ENCODE measurements at places on chromosomes 7 and 10. TPM values are rescaled to one million over a fixed set of nuclear protein-coding genes. Genes with fewer than 3 reads are reported as not detected.

The LIPF gene
- not detected for total RNA-seq

DNA sequence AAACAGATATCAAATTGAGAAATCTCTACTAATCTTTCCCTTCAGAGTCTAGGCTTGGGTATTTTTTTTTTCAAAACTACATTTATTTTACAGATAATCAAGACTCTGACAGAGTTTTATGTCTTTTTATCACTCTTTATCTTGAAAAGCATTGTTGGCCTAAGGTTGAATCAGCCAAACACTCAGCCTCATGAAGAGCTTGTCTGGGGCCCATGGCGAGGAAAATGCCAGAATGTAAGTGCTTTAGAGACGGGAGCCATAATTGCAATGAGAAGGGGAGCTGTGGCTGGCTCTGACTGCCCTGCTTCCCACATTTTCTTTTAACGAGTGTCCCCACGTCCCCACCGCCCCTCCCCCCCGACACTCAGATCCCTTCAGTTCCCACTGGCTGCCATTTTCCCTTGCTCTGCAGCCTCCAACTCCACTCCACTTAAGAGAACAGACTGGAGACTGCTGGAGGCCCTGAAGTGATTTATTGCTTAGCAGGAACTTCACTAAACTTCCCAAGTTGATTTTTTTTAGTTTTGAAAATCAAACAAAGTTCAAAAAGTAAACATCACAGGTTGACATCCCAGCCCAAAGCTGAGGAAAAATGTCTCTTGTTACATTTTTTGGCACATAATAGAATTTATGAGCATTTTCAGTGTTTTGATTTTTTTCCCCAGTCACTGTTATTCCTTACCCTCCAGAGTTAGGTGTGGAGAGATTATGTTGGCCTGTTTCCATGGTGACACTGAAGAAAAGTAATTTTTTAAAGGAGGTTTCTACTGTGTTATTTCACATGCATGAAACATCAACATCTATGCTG, 637.5 kb upstream of the GALNT17 start:
- no peak for DNase-seq

The AQP1 gene
- 1.1 TPM for total RNA-seq

The HABP2 gene
- 0.09 TPM for total RNA-seq

GRCh38 chr7:98753989-98754479, 115.8 kb downstream of the TMEM130 start:
- DNase-seq = peak; percentile 36

- peak; percentile 87 for DNase-seq
These were observed 83.8 kb downstream of the BMS1 start for GRCh38 chr10:42866115-42866995.

DNA sequence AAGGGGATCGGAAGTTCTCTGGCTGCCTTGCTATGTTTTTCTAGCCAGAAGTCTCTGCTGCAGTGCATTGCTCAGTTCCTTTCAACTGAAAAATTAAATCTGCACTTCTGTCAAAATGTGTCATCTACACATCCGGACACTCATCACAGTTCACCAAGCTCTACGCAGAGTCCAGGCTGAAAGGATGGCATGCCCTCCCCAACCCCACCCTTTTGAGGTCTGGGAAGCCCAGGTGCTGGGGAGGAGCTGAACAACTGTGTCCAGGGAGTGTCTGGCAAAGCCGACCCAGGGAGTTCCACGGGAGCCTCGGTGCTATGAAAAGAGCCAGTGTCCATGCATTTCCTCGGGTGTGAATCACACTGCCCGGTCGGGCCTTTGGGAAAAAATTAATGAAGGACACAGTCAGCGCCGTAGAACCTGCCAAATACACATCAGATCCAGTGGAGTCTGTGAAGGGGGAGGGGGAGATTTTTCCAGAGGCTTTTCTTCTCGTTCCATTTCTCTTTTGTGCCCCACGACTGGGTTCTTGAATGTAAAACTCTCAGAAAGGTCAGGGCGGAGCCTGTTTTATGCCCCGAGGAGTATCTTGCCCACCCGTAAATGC, 757 bp upstream of the PALS2 start:
- no peak for DNase-seq

GRCh38 chr10:100282907-100283306, 3.6 kb downstream of the BLOC1S2 start:
- DNase-seq = no peak

The CLDN15 gene
- 6.5 TPM for total RNA-seq

The IRF5 gene
- total RNA-seq = 0.71 TPM

DNA sequence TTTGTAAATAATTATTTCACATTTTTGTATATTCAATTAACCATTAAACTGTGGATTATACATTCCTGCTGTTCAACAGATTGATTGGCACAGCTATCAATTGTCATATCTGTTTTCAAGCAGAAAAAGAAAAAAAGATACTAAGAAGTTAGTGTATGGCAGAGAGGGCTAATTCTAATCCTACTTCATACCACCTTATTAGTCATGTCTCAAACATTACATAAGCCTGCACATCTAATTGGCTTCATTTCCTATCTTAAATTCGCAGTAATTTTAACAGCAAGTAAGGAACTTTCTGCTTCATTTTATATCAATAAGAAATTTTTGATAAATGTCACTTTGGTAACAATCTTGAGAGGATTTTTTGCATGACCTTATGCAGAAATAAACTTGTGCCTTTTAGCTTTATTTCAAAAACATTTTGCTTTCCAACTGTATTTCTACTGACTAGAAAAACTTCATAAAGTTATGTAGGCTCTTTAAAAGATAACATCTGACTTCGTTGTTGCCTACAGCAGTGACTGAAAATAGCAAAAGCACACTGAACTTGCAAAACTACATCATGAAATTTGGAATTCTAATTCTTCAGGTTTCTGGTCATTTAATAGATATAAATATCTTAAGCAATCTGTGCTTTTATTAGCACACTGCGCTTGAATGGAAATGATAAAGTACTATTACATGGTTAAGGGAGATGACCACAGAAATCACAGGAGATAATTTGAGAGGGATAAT, 111.5 kb downstream of the SEMA3C start:
- no peak for DNase-seq

The CHCHD1 gene
- 47.9 TPM for total RNA-seq

DNA sequence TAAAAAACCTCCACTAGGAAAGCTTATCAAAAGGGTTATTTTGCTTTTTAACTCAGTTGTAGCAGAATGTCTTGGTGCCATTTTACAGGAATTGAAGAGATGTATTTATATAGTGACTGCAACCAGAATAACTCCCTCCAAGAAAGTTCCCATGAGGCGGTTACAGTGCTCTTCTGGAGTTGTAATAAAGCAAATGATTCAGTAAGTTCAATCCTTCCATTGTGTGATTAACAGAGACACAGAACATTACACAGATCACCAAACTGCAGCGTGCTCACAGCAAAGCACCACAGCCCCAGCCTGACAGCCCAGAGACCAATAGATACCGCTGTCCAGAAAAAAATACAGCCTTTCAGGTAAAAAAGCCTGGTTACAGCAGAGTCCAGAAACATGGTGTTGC, 21.9 kb upstream of the CABCOCO1 start:
- no peak for DNase-seq

DNA sequence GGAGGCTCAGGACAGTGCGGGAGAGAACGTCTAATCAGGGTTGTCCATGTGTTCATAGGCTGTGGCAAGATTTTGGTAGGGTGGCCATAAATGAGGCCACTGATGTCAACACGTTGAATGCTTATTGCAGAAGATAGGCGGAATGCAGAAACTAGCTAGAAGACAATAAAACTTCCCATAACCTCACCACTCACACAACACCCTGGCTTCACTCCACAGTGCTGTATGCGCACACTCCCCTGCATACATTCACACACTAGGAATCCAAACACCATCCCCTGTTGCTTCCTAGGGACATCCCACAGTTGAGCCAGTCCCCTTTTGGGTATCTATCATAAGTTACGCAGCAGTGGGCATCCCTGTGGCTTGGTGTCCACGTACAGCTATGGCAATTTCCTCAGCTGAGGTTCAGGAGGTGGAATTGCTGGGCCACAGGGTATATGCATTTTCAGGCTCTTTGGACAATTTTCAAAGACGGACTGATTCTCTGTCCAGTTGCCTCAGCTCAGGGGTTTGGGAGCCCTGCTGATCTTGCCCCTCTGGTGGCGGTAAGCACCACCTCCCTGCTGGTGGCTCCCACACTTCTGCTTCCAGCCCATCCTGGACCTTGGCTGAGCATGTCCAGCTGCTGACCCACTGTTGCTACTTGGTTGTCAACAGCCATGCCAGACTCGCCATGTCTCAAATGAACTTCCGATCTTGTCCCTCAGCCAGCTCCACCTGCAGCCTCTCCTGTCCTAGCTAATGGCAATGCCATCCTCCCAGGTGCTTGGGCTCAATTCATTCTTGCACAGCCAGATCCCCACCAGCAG, 36.4 kb downstream of the CDH23 start:
- DNase-seq = no peak

The MALRD1 gene
- total RNA-seq = 0.50 TPM

DNA sequence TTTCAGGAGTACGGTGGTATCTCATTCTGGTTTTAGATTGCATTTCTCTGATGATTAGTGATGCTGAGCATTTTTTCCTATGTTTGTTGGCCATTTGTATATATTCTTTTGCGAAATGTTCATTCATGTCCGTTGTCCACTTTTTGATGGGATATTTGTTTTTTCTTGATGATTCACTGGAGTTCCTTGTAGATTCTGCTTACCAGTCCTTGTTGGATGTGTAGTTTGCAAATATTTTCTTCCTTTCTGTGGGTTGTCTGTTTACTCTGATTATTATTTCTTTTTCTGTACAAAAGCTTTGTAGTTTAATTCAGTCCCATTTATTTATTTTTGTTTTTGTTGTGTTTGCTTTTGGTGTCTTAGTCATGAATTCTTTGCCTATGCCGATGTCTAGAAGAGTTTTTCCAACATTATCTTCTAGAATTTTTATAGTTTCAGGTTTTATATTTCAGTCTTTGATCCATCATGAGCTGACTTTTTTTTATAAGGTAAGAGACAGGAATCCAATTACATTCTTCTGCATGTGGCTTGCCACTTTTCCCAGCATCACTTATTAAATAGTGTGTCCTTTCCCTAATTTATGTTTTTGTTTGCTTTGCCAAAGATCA, 320.5 kb downstream of the MAGI2 start:
- no peak for DNase-seq

DNA sequence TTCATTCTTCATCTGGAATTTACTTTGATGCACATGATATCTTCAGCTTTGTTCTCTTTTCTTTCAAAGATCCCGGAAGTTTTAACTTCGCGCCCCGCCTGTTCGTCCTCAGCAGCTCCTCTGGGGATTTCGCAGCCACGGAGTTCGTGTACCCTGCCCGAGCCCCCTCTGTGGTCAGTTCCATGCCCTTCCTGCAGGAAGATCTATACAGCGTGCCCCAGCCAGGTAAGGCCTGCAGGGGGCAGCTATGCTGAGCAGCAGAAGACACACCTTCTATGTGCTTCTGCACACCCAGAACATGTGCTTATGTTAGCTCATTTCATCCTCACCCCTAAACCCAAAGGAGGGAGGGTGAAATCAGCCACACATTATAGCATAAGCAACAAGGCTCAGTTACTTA, 79.7 kb upstream of the LYZL2 start:
- DNase-seq = no peak

The TMEM139 gene
- 1.5 TPM for total RNA-seq

The TMEM196 gene
- total RNA-seq = 0.42 TPM

GRCh38 chr7:50497068-50497642, 47.0 kb upstream of the FIGNL1 start:
- no peak for DNase-seq

GRCh38 chr7:1812509-1813393, 142.7 kb downstream of the ELFN1 start:
- peak; percentile 42 for DNase-seq

- peak; percentile 92 for DNase-seq
These were observed 34.6 kb downstream of the TRIM8 start for GRCh38 chr10:102678842-102679289.

- DNase-seq = no peak
These were observed 60.2 kb downstream of the DNAJB9 start for GRCh38 chr7:108629651-108630400.

The ZNF92 gene
- total RNA-seq = 30.7 TPM

DNA sequence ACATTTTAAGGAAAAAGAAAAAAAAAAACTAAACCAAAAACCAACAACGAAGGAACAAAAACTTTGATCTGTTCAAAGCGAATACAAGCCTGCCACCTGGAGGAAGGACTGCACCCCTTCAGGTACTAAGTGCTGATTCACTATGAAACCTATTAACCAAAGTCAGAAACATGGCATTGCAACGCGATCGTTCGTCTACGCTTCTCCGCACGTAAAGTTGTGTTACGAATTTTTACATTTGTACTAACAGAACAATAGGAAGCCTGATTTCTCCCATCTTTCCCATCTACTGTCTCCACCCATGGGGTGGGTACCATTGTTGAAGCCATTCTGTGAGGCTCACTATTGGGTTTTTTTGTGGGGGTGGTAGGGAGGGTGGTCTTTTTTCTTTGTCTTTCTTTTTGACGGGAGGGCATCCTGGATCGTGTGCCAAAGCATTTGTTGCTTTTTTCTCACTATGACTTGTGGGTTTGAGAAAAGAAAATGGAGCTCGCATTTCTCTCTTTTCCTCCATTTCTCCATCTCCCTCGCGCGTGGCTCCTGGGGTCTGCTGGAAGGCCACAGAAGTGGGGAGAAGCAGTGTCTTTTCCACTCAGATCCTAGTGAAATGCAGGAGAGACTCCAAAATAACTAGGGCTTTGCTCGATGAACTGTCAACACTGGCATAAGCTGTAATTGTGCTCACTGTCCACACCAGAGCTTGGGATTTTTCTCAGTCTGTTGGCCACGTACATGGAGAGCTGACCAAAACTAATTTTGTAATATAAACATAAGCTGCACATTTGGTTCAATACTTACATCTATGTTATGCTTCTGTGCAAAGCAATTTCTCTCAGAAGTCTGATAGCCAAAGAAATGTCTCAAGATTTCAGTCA, 100.9 kb upstream of the YAE1 start:
- peak; percentile 58 for DNase-seq

- DNase-seq = no peak
These were observed 42.7 kb upstream of the A1CF start for GRCh38 chr10:50928190-50928552.

- no peak for DNase-seq
These were observed 119.9 kb downstream of the PLXNA4 start for GRCh38 chr7:132456418-132456817.

DNA sequence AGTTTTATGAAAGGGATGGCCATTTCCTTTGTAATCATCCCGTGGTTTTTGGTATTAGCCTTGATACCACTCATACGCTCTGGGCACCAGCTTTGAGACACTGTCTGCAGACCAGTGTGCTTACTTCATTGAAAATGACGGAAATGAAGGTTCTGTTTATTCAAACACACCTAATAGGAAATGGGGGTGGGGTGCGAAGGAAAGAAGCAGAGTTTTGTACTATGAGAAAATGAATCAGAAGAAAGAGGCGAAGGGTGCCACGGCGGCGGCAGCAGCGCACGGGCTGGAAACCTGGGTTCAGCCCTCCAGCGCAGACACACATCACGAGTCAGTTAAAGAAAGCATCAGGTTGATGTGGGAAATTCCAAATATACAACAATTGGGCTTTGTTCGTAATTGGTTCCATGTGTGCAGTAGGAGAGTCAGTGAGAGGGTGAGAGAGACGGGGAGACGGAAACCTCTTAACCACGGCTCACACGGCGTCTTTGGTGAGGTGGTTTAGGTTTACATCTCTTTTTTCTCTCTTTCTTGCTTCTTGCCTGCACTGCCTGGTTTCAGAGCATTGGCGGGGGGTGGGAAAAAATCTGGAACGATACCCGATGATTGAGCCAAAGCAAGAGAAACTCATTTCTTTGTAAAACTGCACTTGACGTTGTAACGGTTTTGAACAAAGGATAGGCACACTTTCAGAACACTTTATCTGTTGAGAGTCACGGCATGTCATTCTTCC, 321.2 kb downstream of the FRMD4A start:
- no peak for DNase-seq

Data from WTC11 (cell line).